ENCODE measurements at places on chromosomes 3 and 15.

- DNase-seq = no peak
Measured at GRCh38 chr3:189119950-189120349, 51.8 kb upstream of the TPRG1 start.

DNA sequence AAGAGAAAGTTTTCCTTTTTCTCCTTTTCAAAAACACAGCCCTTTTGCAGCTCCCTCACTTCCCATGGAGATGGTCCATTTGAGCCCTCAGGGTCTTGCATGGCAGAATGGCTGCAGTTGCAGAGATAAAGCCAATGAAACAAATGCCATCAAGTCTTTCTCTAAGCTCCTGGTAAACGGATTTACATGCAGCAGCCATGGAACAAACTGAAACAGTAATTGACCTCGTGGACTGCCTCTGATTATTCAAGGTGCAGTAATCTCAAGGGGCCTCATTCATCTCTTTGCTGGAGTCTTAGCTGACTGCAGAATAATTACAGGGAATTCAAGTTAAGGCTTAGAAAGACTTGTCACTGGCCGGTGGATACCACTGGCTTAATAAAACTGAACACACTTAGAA lies 125.1 kb downstream of the SQOR start:
- DNase-seq = no peak

DNA sequence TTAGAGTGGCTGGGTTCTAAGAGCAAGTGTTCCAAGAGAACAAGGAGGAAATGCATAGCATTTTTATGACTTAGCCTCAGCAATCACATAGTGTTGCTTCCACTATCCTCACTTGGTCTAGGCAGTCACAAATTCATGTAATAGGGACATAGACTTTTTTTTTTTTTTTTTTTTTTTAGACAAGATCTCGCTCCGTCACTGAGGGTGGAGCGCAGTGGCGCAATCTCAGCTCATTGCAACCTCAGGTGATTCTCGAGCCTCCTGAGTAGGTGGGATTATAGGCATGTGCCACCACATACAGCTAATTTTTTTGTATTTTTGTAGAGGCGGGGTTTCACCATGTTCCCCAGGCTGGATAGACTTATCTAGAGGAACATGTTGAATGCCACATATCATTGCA lies 4.7 kb upstream of the GNB4 start:
- DNase-seq = no peak

- DNase-seq = no peak
Measured at GRCh38 chr3:6281662-6282061, 579.3 kb upstream of the GRM7 start.

DNA sequence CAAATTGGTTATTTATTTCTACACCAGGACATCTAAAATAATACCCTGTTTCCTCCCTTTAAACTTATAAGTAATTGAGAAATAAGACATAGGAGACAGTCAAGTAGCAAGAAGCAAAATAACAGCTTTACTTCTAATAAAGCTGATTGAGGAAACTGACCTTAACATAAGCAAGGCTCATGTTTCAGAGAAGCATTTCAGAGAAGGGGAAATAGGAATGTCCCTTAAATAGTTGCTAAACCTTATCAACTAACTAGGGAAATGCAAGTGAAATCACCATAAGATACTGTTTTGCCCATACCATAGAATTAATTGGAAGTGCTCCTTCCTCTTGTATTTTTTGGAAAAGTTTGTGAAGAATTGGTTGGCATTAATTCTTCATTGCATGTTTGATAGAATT lies 84.9 kb downstream of the B3GALNT1 start:
- DNase-seq = no peak

- no peak for DNase-seq
Measured at GRCh38 chr15:86879250-86880229, 799.9 kb downstream of the AGBL1 start.

DNA sequence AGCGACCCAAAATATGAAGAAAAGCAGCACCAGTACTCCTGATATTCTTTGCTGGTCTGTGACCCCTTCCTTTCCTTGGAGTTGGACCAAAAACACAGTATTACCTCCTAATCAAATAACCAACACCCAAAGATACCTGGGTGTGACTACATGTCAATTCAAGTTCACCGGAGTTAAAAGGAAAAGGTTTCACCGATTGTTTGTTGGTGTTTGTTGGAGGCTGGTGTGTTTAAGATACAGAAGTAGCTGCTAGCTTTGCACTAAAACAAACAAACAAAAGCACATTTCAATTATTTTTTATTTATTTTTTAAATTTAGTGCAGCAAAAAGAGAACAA lies 81.5 kb downstream of the MYO1E start:
- DNase-seq = no peak

DNA sequence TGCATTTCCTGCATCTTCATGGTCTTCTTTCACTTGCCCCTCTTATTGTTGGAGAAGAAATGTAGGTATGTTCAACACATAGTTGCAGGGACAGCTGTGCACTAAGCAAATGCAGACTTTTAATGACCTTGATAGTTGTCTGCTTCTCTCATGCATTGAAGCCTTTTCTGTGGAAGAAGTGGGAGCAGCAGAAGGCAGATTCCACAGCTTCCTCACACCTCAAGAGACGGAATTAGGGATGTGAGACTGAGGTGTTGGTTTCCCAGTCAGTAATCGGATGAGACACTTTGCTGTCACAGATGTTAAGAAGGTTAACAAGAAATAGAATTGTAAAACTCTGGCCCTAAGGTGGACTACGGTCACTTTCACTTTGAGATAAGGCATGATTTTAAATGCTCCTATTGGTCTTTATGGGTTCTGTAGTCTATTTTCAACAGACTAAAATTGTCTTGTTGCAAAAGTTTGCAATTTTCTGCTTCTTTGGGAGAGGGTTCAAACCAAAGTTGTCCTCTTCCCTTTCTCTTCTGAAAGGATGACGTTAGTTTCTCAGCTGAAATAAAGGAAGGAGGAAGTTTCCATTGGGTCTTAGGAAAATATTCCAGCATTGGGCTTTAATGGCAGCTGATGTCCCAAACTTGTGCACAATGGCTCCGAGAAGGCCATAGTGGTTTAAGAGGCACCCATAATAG lies 117.4 kb downstream of the LPP start:
- DNase-seq = no peak

GRCh38 chr3:144200466-144200865 lies 228.8 kb downstream of the DIPK2A start:
- no peak for DNase-seq

- DNase-seq = no peak
Measured at GRCh38 chr3:179743913-179744312, 91.1 kb downstream of the USP13 start.

GRCh38 chr3:188153437-188154013 lies 432 bp upstream of the LPP start:
- DNase-seq = no peak

GRCh38 chr3:41317718-41318117 lies 118.4 kb downstream of the CTNNB1 start:
- DNase-seq = no peak
